ENCODE measurements at places on chromosomes 2 and 18. TPM values are rescaled to one million over a fixed set of nuclear protein-coding genes. Genes with fewer than 3 reads are reported as not detected.
A peak's percentile ranks its signal among the peaks of the same experiment; 100 is the strongest.

DNA sequence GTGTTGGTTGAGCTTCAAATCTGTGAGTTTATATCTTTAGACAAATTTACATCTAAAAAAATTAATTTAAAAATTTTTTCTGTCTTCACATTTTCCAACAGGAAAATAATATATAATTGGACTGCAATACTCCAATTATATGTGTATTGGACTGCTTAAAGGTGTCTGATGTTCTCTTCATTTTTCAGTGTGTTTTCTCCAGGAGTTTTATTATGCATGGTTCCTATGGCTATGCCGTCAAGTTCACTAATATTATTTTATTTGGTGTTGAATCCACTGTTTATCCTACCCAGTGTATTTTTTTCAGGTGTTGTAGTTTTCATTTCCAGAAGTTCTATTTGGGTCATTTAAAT is 62.1 kb upstream of the CTLA4 start:
- H3K36me3 ChIP-seq, result peaks cover 9% of the 10 kb centered on the region
- H3K27me3 ChIP-seq, result no peaks in the 10 kb centered on the region
- DNase-seq, result no peak
- no peak overlapping the region for H3K27ac ChIP-seq
- H3K4me1 ChIP-seq, result peaks cover 77% of the 10 kb centered on the region
- H3K4me3 ChIP-seq, result no peak overlapping the region

Gene FAHD2B
- 26.1 TPM for total RNA-seq

- H3K4me1 ChIP-seq, result peaks cover 87% of the 10 kb centered on the region
- peak overlapping the region; percentile 62 for H3K4me3 ChIP-seq
- peak overlapping the region; percentile 95 for H3K27ac ChIP-seq
- peaks cover 87% of the 10 kb centered on the region for H3K36me3 ChIP-seq
Measured at GRCh38 chr2:157419031-157419575, 24.8 kb downstream of the CYTIP start.

DNA sequence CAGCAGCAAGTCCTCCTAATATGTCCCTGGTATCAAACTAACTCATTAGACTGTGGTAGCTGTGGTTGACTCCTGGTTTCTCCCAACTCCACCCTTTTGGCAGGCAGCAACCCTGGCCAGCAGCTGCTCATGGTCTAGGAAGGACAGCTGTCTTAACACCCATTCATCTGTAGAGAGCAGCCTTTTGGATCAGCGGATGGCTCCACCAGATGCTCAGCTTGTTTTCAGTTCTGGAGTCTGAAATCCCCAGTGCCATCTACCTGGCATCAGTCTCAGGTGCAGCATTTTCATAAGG is 100.5 kb downstream of the SPOPL start:
- DNase-seq, result no peak
- no peaks in the 10 kb centered on the region for H3K36me3 ChIP-seq
- H3K27me3 ChIP-seq, result no peaks in the 10 kb centered on the region

DNA sequence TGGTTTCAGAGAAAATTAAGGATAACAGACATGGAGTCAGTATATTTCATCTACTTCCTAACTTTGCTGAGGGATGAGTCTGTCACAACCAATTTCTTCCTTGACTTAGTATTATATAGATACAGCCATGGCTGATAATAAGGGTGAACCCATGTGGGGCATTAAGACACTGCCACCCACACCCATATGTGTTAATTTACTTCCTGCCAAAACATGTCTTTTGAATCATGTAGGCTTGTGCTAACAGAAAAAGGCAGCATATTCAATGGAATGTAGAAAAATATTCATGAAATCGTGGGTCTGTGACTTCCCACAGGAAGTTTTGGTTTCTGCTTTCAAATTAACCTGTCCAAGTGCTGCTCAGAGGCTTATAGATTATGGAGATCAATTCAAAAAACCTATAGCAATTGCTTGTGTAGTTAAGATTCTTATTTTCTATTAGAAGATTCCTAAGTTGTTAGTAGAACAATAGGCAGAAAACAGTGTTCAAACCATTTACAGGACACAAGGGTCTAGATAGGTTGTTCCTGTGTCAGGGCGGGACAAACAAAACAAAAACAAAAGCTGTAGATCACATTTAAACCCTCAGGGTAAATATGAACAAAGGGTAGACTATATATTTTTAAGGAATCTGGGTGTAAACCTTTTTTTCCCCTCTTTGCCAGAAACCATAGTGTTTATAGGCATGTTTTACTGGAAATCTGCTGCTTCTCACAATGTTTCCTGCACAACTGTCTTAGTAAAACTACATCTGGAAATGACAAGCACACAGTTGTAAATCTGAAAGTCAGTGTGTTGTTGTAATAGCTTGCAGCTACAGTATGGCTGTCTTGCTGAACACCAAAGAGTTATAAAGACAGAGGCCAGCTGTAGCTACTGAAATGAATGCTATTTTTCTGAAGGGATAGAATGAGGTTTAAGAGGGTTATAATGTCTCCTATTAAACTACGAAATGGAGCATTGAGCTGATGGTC is 691.2 kb downstream of the EPHA4 start:
- H3K4me3 ChIP-seq, result no peak overlapping the region
- no peaks in the 10 kb centered on the region for H3K27me3 ChIP-seq
- no peaks in the 10 kb centered on the region for H3K4me1 ChIP-seq

DNA sequence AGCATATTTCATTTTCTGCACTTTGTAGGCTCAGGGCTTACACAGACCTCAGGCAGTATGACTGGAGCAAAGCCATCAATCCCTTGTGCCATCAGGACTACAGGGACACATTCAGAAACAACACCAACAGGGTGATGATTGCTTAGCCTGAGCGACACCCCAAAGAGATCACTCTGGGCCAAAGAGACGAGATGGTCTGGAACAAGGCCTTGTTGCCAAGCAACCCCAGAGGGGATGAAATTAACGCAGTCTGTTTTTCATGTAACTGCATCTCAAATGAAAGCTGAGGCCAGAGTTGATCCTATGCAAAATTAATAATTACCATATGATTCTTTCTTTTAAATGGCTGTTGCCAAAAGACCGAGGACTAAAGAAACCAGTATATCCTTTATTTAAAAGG is 20.2 kb upstream of the B3GNT2 start:
- H3K4me1 ChIP-seq, result no peaks in the 10 kb centered on the region
- H3K27me3 ChIP-seq, result no peaks in the 10 kb centered on the region
- no peak for DNase-seq
- no peak overlapping the region for H3K27ac ChIP-seq
- H3K36me3 ChIP-seq, result no peaks in the 10 kb centered on the region
- no peak overlapping the region for H3K4me3 ChIP-seq

Gene IL1F10
- not detected for total RNA-seq

DNA sequence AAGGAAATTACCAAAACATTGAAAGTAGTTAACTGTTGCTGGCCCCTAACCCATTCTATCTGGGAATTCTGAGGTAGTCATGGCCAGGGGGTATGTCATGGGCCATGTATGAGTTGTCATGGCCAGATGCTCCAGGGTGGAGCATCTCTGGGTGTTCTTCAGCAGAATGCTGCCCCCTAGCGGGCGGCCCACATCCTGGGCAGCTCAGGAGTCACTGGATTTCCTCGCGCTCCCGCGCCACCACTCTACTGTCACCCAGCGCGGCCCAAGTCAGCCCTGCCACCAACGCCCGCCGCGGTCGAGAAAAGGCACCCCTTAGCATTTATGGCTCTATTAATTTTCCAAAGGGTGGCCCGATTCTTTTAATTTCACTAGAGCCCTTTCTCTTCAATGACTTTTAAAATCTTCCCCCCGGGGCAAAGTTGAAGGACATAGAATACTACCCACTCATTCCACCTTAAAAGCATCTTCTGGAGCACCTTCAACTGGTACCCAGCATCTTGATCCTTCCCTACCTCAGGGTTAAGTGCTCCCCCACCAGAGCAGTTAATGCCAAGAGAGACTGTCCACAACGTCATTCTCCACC is 41.6 kb downstream of the PKDCC start:
- H3K27me3 ChIP-seq, result no peaks in the 10 kb centered on the region
- H3K36me3 ChIP-seq, result no peaks in the 10 kb centered on the region
- H3K27ac ChIP-seq, result no peak overlapping the region
- peak; percentile 85 for DNase-seq

Gene HNMT
- total RNA-seq, result not detected

DNA sequence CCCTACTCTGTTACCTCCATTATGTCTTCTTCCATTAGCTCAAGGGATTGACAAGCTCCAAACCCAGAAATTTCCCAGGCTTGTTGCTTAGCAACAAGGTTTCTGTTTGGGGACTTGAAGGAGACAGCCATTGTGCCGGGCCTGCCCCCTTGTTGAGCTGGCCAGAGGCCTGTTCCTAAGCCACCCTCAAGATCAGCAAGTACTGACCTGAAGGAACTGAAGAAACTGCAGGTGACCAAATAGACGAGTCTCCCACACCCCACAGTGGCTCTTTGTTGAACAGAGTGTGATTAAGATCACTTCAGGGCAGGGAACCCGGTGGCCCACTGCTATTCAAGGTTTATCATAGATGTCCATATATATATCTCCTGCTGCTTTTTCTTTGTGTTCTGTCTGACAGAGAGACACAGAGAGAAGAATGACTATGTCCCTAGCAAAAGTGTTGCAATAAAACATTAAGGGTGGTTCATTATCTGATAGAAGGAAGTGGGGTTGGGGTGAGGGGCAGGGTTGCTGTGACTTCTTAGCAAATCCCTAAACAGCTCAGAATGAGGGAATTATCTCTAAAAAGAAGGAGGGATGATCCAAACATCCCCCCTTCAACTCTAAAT is 69.2 kb downstream of the RNF144A start:
- no peak overlapping the region for H3K27ac ChIP-seq
- peaks cover 28% of the 10 kb centered on the region for H3K36me3 ChIP-seq
- H3K27me3 ChIP-seq, result no peaks in the 10 kb centered on the region
- no peak overlapping the region for H3K4me3 ChIP-seq
- DNase-seq, result no peak

Gene TXNDC2
- not detected for total RNA-seq

Gene ZSWIM2
- total RNA-seq, result not detected

Gene VAMP5
- total RNA-seq, result 18.4 TPM

Gene LAMA3
- total RNA-seq, result 0.05 TPM
